ENCODE measurements at places on chromosomes 12 and 14.
A peak's percentile ranks its signal among the peaks of the same experiment; 100 is the strongest.

GRCh38 chr12:75766263-75767160 lies 255.1 kb upstream of the KRR1 start:
- DNase-seq: peak; percentile 63

- DNase-seq: peak; percentile 80
These were observed 305.6 kb downstream of the RAD51B start for GRCh38 chr14:68124979-68125731.

DNA sequence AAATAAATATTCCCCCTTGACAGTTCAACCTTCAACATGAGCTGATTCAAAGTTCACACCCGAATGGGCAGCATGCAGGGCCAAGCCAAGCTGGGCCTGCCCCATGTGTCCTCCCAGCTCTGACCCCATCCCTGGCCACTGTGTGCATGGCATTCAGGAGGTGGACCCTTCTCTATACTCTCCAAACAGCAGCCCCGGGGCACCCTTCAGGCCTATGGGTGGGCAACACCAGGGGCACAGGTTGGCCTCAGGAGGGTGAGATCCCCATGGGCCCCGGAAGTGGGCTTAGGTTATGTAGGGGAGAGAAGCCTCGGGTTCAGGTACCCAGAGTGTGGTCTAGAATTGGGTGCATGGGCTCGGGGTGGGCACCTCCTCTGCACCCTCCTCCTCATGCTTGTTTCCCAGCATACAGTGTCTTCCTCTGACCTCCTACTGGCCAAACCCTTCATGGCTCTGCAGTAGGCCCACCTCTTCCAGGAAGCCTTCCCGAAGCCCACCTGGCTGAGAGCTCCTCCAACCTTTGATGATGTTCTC lies 31.5 kb upstream of the BCL7A start:
- DNase-seq: no peak

GRCh38 chr12:116244001-116244400 lies 33.5 kb downstream of the MED13L start:
- DNase-seq: no peak

GRCh38 chr14:23141706-23142444 lies 22.8 kb upstream of the CEBPE start:
- DNase-seq: peak; percentile 79

DNA sequence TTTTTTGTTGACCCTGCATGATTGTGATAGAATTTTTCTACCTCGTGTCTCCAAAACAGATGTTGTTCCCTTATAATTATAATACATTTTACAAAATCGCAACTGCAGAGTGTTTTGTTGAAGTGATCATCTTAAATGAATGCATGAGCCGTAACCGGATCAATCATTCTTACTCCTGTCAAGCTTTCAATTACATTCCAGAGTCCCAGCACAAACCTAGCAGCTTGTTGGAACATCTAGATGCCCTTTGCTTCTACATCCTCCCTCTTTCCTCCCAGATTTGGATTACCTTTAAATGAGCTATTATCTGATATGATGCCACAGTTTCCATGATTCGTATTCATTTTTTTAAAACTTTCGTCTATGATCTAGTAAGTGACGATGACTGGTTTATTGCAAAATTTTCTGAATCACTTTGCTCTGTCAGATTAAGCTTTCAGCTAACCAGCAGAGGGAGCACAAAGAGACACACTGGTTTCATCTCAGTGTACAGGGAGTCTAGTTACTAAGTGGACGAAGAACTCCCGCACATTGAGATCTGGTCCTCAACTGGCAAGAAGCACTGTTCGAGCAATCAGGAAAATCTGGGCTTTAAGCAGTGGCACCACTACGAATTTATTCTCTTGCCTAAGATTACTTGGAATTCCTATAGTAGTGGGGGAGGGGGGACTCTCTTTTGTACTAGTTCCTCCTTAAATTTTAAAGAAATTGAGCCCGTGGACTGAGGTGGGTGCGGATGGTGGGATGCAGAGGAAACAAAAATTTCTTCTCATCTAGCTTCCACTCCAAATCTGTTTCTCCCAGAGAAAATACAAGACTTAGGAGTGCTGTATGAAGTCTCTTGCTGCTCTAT lies 40.9 kb downstream of the TSHR start:
- DNase-seq: peak; percentile 57

GRCh38 chr14:29442696-29443095 lies 485.0 kb downstream of the PRKD1 start:
- DNase-seq: no peak

DNA sequence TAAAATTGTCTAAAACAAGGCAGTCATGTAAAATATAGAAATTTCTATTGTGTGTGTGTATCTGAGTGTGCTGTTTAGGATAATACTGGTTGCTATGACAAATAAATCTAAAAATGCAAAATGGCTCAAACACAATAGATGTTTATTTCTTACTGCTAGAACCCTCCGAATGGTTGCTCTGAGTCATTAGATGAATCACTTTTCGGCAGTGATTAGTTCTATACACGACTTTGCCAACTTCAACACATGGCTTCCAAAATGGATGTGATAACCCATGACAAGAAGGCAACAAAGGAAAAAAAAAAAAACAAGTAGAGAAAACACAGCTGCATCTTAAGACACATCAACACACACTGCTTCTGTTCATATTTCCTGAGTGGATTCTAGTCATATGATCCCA lies 729.2 kb downstream of the AACS start:
- DNase-seq: no peak
